HAP-1 (cell line): ENCODE measurements at places on chromosomes 11 and 22.
A peak's percentile ranks its signal among the peaks of the same experiment; 100 is the strongest.

GRCh38 chr11:6925636-6926207, 504 bp upstream of the ZNF215 start:
- peak; percentile 54 for DNase-seq

GRCh38 chr22:22663861-22664800, 19.7 kb downstream of the GGTLC2 start:
- DNase-seq: no peak

DNA sequence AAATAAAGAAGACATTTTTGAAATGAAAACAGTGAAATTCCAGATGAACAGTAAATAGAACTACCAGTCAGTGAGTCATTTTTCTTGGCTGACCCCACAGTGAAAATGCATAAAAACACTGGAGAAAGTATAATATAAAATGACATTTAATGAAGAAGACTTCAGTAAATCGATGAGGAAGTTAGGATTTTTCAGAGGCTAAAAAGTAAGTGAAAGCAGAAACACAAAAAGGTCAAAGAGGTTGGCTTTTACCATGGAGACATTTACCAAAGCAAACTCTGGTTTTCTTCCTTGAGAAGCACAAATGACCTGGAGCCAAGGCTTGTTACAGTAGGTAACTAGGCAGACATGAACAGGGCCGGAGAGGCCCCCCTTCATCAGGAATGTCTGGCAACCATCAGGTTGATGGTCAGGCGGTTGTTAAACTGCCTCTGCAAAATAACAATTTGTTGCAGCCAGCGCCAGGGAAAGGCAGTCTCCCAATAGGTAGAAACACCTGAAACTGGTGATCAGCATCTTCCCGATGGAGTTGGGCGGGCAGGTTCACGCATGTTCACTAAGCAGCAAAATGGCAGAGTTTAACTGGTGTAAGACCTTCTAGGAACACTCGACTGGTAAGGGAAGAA, 16.7 kb upstream of the TMEM123 start:
- DNase-seq: no peak

DNA sequence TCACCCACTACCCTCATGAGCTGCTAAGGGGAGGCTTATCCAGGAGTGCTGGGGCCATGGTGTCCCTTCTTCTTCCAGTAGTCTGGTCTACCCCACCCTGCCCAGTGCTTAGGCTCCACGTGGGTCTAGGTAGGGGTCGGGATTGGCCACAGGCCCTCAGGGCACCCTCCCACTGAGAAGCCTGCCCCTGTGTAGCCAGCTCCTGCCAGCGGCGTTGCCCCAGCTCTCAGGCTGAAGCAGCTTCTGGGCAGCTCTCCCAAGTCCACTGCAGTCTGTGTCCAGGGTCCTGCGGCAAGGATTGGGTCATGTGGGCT, 24.0 kb upstream of the RIC3 start:
- no peak for DNase-seq
